ENCODE measurements at places on chromosomes 4 and X.

GRCh38 chr4:57490520-57491255, 380.5 kb upstream of the IGFBP7 start:
- no peak for DNase-seq

DNA sequence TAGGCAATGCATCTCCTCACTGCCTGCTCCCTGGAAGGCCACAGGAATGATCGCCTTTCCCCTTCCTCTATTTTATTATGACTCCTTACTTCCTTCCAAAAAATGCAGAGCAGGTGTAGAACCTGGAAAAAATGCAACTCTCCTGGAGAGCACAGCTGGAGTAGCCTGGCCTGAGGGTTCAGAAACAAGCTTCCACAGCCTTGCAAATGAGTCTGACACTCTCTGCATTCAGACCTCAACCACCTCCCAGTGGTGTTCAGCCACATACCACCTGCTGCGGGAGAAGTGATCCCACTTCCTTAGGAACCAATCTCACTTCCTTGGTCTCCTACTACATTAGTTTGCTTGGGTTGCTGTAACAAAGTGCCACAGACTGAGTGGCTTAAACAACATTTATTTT, 368.1 kb upstream of the NOCT start:
- no peak for DNase-seq

- DNase-seq: no peak
Observed at GRCh38 chr4:2907706-2908293, 55.4 kb downstream of the NOP14 start.

DNA sequence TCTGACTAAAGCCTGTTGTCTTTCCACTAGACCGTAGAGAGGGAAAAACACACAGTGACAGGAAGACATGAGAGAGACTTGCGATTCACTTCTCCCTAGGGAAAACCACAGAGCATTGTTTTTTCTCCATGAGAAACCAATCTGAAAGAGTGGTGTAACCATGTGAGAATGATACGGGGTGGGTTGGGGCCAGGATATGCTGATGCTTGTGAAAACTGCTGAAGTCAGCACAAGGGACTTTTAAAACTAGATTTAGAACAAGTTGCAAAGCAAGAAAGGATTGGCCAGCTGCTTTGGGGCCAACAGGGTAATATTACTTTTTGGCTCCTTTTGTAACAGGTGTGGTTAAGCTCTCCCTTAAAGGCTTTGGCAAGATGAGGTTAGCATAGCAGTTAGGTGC, 66.1 kb downstream of the NHSL2 start:
- no peak for DNase-seq

- DNase-seq: no peak
Observed at GRCh38 chrX:13053171-13053570, 8.8 kb upstream of the FAM9C start.

DNA sequence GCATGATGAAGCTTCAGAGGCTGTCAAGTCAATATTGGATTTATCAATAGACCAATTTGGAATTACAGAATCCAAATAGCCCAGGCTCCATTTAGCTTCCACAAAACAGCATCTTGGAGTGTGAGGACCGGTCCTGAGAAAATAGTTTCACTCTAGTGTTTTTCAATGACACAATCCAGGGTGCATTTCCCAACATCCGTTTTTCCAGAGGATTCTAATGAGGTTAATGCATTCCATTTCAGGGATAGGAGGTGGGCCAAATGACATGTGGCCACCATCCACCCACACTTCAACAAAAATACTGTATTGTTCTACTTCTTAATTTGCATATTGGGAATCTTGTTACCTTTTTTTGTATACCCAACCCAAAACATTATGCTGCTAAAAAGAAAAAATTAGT, 229.8 kb upstream of the LDB2 start:
- no peak for DNase-seq

DNA sequence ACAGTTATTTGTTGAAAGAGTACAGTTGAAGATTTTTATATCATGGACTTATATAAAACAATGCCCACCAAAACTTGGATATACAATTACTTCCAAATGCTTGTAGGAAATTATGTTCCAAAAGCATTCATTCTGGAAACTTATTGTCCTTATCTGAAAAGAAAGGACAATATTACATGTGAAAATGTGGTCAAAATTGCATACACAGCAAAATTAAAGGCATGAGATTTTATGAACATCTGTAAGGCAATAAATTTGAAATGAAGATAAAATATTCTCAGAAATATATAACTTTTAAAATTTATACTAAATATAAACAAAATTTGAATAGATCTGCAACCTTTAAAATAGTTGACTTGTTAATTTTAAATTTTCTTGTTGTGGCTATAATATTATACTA, 1173.8 kb downstream of the NLGN4X start:
- no peak for DNase-seq

Measured in T follicular helper cell (primary cell).